ENCODE measurements at places on chromosomes 2 and 18. TPM values are rescaled to one million over a fixed set of nuclear protein-coding genes. Genes with fewer than 3 reads are reported as not detected.

The SLC4A5 gene
- total RNA-seq, result 6.6 TPM

The MAP3K2 gene
- 69.0 TPM for total RNA-seq

The PRPF40A gene
- 108 TPM for total RNA-seq

The CTAGE1 gene
- not detected for total RNA-seq

The SCYGR1 gene
- not detected for total RNA-seq

The PASK gene
- 132 TPM for total RNA-seq

The BMP10 gene
- not detected for total RNA-seq

The TUBB8B gene
- not detected for total RNA-seq

The NAT8 gene
- not detected for total RNA-seq

The TRIM43 gene
- not detected for total RNA-seq

The TTC21B gene
- 23.7 TPM for total RNA-seq

The DQX1 gene
- total RNA-seq, result 0.39 TPM

The PTH2R gene
- 0.22 TPM for total RNA-seq
